ENCODE measurements at places on chromosomes 1 and 21.
A peak's percentile ranks its signal among the peaks of the same experiment; 100 is the strongest.

DNA sequence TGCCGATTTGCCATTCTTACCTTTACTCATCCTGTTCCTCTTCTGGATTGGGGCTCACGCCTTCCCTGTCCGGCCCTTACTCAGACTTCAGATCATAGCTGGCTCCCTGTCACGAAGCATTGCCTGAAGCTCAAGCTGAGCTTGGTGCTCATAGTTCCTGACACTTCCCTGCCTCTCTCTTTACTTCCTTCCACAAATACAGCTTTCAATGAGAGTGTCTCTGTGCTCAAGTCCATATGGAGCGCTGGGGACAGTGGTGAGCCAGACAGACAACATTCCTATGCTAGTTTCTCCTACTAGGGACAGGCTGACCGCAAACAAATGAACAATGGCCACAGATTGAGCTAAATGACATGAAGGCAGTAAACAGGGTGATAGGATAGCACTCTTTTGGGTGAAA lies 38.1 kb downstream of the HHAT start:
- DNase-seq: no peak

DNA sequence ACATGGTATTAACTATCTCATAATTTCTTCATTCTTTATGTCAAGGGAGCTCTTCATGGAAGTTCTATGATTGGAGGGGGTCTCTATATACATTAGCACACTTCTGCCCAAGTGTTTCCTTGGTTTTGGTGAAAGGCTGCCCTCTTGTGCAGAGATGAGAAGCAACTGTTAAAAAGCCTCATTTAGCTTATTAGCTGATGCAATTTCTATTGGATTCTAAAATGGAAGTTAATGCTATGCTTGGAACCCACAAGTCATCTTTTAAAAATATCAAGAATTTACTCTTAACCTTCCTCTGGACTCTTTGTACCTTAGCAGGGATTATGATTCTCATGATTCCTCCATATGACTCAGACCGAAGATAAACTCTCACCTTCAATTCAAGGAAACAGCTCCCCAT lies 328.9 kb downstream of the PTBP2 start:
- DNase-seq: no peak

DNA sequence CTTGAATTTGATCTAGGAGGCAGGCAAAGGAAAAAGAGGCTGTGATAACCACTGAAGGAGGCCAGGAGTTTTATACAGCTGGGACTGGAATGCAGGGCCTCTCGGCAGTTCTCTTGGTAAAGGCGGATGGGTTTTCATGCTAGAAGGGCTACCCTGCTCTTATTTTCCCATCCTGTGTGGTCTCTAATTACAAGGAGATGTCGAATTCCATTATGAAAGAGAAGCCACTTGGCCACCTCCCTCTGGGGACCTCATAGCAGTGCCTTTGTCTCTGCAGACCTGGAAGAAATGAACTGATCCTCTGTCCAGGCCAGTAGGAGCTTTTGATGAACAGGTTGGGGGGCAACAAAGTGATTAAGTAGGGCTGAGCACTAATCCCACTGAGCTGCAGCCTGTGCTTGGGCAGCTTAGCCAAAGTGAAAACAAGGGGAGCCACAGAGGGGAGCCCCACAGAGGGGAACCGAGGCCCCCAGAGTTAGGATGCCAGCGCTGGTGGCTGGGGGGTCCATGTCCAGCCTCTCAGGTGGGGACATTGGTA lies 42.2 kb upstream of the BCAR3 start:
- DNase-seq: no peak

GRCh38 chr1:95888941-95889390 lies 655.0 kb downstream of the RWDD3 start:
- no peak for DNase-seq

- DNase-seq: no peak
These were observed 291.8 kb downstream of the DISC1 start for GRCh38 chr1:231918239-231919015.

DNA sequence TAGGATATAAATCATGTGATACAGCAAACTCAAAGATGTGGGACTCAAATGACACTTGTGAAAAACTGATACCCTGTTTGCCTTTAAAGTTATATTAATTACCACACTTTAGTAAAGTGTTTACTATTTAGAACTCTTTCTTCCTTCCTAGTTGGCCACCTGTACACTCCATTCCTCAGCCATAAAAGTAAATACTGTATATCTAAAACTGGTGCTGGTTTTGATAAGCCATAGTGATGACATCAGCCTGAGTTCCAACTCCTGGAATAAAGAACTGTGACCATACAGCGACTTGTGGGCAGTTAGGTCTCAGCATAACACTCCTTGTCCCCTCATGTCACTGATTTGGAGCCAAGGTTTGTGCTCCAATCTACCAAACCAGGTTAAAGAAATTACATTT lies 2.8 kb downstream of the PTGER3 start:
- no peak for DNase-seq

- no peak for DNase-seq
These were observed 7.7 kb upstream of the CADM3 start for GRCh38 chr1:159163614-159164228.

- DNase-seq: peak; percentile 22
These were observed 29.9 kb downstream of the FUBP1 start for GRCh38 chr1:77948841-77949424.

- DNase-seq: no peak
These were observed 24.0 kb upstream of the GALNT2 start for GRCh38 chr1:230043081-230043480.

DNA sequence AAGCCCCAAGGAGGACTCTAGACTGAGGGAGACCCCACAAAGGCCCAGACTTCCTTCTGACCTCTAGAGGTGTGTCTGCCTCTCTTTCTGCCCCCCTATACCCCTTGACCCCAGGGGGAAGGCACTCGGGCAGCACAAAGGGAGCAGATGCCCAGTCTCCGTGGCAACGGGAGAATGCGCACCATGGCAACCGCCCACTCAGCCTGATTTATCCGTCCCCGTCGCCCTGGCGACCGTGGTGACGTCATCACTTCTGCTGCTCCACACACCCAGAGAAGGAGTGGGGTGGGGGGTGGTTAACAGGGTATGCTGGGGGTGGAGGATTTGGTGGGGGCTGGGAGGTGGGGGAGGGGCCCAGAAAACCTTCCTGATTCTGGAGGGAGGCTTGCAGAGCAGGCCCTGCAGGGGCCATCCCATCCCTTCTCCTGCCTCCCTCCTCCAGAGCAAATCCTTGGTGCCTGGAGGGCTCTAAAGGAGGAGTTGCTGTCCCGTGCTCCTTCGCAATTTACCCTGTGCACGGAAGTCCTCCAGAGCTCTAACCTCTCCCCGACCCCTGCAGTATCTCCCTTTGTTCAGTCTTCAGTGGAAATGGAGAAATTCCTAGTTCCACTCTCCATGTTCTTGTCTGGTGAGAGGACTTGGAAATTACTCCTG lies 6.3 kb downstream of the CELF3 start:
- no peak for DNase-seq

- no peak for DNase-seq
These were observed 25.7 kb downstream of the EPHA10 start for GRCh38 chr1:37739222-37739621.

All from HFF-Myc (cell line).